ENCODE measurements at places on chromosomes 6 and 20.

DNA sequence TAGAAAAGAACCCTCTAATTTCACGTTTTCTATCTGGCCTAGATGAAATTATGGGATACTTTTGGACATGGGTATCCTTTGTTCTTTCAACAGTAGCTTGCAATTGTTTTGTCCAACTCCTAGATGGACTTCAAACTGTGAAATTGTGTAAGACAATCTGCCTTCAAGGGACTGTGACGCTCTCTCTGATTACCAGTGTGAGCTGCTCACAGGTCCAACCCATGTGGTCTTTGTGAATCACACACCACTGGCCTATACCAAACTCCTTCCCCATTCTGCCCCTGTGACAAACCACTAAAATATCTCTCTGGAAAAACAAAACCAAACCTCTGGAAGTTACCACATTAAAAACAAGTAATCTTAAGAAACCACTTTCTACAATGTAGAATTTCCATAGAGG is 59.5 kb downstream of the NINL start:
- DNase-seq = no peak

GRCh38 chr6:162379757-162380409 is 347.7 kb downstream of the PRKN start:
- DNase-seq = no peak

DNA sequence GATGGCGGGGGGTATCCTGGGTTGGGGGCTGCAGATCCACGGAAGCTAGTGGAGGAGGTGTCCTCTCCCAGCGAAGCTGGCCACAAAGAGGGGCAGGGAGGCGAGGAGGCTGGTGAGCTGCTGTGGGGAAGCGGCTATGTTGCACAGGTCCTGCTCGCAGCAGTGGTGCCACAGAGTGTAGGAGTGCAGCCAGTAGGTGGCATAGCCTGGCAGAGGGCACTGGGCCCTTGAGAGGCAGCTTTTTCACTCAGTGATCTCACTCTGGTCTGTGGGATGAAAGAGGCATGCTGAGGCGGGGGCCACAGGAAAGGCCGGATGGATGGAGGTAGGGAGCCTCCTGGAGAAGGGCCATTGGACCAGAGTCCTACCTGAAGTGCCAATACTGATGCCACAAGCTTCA is 2.9 kb upstream of the LY6G6D start:
- peak; percentile 38 for DNase-seq

DNA sequence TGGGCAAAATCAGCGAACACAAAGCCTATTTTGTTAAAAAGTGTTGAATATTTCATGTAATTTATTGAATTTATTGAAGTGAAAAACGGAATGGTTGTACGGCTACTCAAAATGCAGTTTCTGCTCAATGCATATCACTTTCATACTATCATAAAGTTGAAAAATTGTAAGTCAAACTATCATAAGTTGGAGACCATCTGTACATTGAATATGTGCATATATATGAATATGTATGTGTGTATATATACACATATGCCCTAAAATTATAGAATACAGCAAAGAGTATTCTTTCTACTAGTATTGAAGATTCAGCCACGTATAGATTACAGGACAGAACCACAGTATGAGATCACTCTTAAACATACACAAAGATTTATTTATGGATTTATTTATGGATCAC is 499.0 kb upstream of the SULF2 start:
- no peak for DNase-seq

GRCh38 chr6:43257367-43258145 is 14.3 kb downstream of the TTBK1 start:
- no peak for DNase-seq

- no peak for DNase-seq
Observed at GRCh38 chr6:88114838-88115237, 51.3 kb downstream of the CNR1 start.

- no peak for DNase-seq
Observed at GRCh38 chr6:28424163-28424562, 19.1 kb downstream of the ZSCAN23 start.

DNA sequence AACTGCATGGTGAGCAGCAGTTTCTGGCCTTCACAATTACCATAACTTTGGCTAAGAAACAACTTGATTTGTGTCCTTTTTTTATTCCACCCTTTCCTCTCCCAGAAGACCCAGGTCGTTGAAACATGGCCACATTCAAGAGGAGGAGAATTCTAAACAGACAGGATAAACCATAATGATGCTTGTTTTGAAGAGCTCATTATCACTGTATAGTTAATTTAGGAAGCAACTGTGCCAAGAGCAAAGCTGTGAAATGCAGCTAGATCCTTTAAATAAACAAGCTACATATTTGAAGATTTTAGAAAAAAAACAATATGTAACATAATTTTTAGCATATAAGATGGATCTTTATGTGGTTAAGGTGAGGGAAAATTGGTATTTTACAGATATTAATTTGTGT is 104.5 kb downstream of the KLHL32 start:
- no peak for DNase-seq

DNA sequence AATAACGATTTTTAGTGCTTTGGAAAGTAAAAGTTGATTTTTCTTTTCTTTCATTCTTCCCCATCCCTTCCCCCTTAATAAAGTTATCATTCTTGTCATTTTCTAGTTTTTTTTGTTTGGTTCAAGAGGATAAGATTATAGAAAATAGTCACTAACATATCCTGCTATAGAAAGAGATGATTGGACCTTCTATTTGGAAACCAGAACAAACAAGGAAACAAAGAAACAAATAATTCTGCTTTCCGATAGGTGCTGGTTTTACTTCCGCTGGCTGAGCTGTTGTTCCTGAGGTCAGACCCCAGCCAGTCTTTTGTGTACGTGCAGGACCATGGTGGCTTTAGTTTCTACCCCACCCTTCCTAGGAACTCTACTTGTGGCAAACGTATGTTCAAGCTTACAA is at the start of gene CDH26:
CDH26 (plus strand) TSS at position 301 of the 400 bp plus-strand sequence. CDS start 304 bp downstream, outside the sequence.
- no peak for DNase-seq

- DNase-seq = no peak
Observed at GRCh38 chr6:118940770-118941169, 5.8 kb upstream of the MCM9 start.

- DNase-seq = no peak
Observed at GRCh38 chr20:1333462-1334369, 4.8 kb upstream of the SDCBP2 start.

GRCh38 chr20:13301596-13301995 is 80.5 kb downstream of the ISM1 start:
- no peak for DNase-seq

DNA sequence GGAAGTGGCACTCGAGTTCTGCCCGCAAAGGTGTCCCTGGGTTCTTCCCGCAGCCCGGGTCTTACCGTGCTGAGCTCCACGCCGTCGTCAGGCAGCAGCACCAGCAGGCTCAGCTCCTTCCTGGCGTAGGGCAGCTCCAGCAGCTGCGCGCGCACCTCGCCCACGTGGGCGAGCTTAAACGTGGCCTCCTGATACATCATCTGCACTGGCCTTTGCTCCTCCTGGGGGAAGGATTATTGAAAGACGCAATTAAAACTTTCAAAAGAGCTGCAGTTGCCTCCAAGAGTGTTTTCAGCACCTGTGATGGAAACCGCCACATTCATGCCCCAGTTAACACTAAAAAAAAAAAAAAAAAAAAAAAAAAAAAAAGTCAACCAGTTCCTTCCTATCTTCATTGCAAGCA is 11.3 kb downstream of the SERPINB9 start:
- peak; percentile 81 for DNase-seq

- DNase-seq = no peak
Observed at GRCh38 chr20:31922181-31922580, 29.7 kb downstream of the PDRG1 start.

GRCh38 chr20:59223182-59223601 is 59.6 kb downstream of the ZNF831 start:
- no peak for DNase-seq

- DNase-seq = peak; percentile 15
Observed at GRCh38 chr6:157768863-157769551, 54.0 kb upstream of the SNX9 start.

DNA sequence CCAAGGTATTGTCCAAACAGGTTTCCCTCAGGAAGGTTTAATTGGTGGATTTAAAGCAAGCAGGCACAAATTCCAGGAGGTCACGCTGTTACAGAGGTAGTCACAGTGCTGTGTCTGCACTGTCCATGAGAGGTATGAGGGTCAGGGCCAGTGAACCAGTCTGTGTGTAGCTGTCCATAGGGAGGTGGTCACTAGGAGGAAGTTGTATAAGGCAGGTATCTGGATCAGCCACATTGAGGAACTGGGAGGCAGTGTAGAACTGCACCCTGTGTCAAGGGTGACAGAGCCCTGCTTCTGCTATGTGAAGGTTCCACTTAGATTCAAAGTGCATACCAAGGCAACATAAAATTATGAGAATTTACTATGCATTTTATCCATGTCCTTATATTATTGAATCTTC is 73.3 kb downstream of the MAP3K4 start:
- DNase-seq = no peak

- DNase-seq = no peak
Observed at GRCh38 chr6:143828572-143828971, 14.6 kb upstream of the LTV1 start.

DNA sequence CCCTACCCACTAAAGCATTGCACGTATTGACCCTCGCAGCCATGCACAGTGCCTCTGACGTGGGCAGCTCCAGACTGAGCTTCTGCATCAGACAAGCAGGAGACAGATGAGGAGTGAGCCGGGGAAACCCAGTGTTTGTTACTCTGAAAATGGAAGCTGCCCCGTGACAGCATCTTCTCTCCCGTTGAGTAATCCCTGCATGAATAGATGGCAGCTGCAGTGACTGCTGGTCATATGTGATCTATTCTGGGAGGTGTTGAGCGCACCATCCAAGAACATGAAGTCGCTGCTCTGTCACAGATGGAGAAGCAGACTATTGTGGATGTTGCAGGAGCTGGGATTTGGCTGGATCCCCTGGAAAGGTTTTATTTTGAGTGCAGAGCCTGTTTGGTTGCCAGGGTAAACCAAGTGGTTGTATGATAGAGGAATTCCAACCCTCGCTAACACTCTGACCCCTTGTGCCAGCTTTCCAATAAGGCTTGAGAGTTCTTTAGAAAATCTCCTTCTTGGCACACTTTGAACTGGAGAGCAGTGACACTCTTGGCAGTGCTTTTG is 242.2 kb downstream of the NRN1 start:
- no peak for DNase-seq

- no peak for DNase-seq
Observed at GRCh38 chr6:37695857-37696219, 1.8 kb downstream of the MDGA1 start.

GRCh38 chr6:133092771-133093170 is 148.4 kb upstream of the EYA4 start:
- no peak for DNase-seq

GRCh38 chr6:144104898-144105487 is 9.6 kb upstream of the SF3B5 start:
- peak; percentile 84 for DNase-seq
